ENCODE measurements at places on chromosomes 7 and 10. TPM values are rescaled to one million over a fixed set of nuclear protein-coding genes. Genes with fewer than 3 reads are reported as not detected.

SFMBT2 gene
- total RNA-seq: 6.7 TPM

TSC22D4 gene
- total RNA-seq: 17.2 TPM

MRM2 gene
- 59.0 TPM for total RNA-seq

TMEM229A gene
- total RNA-seq: 0.46 TPM

TAS2R5 gene
- total RNA-seq: 0.92 TPM

PAXIP1 gene
- 32.6 TPM for total RNA-seq

SLC26A5 gene
- 0.11 TPM for total RNA-seq

GNAT3 gene
- total RNA-seq: not detected

OR2A42 gene
- total RNA-seq: not detected

SPDYE1 gene
- not detected for total RNA-seq

CRPPA gene
- 1.9 TPM for total RNA-seq

CPVL gene
- total RNA-seq: 28.0 TPM

CFTR gene
- total RNA-seq: 1.1 TPM

ZNF853 gene
- total RNA-seq: 9.3 TPM

ZCCHC24 gene
- total RNA-seq: 3.8 TPM

AGR3 gene
- not detected for total RNA-seq

SKIDA1 gene
- 5.9 TPM for total RNA-seq

PPP1R17 gene
- total RNA-seq: 1.7 TPM

ERV3-1 gene
- total RNA-seq: 13.9 TPM

ZNF804B gene
- not detected for total RNA-seq

RAB19 gene
- total RNA-seq: 14.4 TPM

TMEM236 gene
- total RNA-seq: not detected

All from H9 (cell line).